Bronchial epithelial cell (primary cell): ENCODE measurements at places on chromosomes 4 and X.

GRCh38 chrX:124467202-124467601, 120.8 kb downstream of the SH2D1A start:
- DNase-seq: no peak

GRCh38 chrX:132169554-132169953, 41.7 kb upstream of the FRMD7 start:
- peak; percentile 29 for DNase-seq

DNA sequence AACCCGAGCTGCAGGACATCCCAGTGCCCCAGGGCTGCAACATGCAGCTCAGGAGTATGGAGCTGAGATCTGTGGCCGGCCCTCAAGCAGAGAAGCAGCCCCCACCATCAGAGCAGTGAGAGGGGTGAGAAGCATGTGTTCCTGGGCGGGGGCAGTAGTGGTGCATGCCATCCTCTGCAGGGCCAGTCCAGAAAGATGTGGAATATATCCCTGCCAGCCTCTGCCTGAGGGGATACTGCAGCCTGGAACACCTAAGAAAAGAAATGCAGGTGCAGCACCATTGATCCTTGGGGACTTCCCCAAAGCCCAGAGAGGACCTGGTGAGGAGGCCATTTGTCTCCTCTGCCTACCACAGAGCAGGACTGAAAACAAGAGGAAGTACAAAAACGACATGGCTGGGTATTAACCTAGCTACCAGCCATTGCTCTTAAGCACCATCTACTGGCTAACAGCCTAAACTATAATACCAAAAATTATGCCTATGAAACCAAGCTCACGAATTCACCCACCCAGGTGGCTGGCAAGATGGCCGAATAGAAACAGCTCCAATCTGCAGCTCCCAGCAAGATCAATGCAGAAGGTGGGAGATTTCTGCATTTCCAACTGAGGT, 158.8 kb downstream of the ADGRA3 start:
- DNase-seq: peak; percentile 33

DNA sequence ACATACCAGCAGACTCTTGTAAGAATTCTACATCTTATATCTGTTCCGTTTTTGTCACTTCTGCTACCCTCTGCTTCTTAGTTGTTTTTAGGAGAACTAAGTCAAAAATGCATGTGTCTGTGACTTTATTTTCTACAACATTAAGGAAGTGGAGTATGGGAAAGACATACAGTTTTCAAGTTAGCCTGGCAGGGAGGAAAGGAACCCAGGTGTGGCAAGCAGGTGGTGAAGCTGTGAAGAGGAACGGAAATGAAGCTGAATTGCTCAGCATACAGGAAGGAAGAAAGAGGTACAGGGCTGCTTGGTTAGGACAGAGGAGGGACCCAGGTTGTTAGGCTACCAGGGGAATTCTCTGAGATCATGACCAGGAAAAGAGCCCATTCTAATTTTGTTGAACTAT, 9.4 kb downstream of the GPRIN3 start:
- DNase-seq: no peak

GRCh38 chrX:45952030-45952429, 593.2 kb downstream of the ZNF674 start:
- DNase-seq: peak; percentile 7

DNA sequence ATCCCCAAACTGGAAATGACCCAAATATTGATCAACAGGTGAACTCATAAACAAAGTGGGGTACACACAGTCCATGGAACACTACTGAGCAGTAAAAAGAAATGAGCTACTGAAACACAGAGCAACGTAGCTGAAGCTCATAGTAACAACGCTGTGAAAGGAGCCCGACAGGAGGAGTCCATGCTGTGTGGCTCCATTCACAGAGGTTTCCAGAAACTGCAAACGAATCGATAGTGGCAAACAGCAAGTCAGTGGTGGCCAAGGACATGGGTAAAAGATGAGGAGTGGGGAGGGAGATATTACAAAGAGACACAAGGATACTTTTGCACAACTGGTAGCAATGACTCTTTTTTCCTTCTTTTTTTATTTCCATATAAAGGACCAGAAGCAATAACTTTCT, 90.4 kb downstream of the HAUS3 start:
- no peak for DNase-seq

- no peak for DNase-seq
Observed at GRCh38 chr4:117224256-117224655, 138.9 kb upstream of the TRAM1L1 start.

GRCh38 chrX:40130207-40130606, 32.4 kb upstream of the BCOR start:
- DNase-seq: peak; percentile 86

- DNase-seq: no peak
Observed at GRCh38 chr4:145540235-145540634, 58.6 kb downstream of the SMAD1 start.

DNA sequence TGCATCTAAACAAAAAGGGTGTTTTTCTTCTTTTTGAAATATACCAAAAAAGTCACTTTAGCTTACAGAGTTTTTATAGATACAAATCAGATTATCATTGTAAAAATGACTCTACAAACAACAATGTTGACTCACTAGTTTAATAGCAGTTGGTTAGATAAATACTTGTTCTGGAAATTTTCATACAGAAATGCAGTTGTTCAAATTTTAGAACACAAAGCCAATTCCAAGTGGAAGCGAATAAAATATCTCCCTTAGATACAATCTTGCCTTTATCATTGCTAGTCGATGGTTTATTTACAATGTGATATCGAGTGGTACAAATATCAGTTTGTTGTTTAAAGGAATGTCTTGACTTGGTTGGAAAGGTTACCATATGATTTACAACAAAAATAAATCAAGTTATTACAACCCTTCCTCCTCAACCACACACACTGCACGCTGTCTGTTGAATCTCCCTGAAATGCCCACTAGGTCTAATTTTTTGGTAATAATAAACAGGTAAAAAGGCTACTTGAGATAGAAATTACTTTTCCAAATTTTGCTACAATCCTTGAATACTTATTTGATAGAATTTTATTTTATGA, 114.8 kb downstream of the CDS1 start:
- no peak for DNase-seq

- DNase-seq: no peak
Observed at GRCh38 chrX:141214196-141214595, 28.1 kb downstream of the SPANXC start.

DNA sequence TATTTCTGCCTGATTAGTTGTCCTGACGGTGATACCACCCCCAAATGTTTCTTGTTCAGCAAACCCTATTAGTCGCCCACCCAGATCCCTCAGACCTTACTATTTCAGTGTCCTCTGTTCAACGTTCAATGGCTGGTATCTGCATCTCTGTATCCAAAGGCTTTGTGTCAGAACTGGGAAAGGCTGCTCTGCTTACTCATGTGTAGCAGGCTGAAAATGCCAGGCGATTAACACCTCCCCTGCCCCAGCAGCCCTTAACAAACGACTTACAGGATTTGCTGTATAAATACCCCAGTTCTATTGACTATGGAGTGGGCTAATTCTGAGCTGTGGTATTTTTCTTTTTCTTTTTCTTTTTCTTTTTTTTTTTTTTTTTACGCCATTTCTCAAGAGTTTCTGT, 415.0 kb downstream of the ZNF674 start:
- no peak for DNase-seq

DNA sequence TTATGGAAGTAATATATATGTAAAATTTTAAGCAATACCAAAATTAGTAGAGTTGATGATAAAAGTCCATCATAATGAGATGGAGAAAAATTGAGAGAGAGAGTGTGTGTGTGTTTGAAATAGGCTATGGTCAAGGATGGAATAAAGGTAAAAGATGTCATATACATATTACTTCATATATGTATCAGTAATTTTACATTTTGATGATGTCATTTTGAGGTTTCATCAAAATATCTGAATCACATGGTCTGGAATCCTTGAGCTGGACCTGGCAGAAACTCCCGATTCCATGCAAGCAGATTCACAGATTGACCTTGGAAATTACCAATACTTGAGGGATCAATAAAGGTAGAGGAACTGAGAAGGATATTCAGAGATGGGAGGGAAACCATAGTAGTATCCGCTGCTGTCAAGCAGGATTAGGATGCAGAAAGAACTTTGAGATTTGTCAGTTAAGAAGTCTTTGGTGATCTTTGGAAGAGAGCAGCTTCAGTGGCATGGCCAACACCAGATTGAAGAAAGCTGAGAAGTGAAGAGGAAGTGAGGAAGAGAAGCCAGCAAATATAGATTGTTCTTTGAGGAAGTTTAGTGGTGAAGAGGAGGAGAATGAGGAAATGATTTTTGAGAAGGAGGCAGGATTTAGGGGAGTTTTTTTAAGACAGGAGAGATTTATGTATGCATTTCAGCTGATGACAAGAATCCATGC, 21.5 kb downstream of the DNAAF6 start:
- DNase-seq: no peak

- no peak for DNase-seq
Observed at GRCh38 chr4:80229128-80229527, 31.8 kb downstream of the PRDM8 start.

DNA sequence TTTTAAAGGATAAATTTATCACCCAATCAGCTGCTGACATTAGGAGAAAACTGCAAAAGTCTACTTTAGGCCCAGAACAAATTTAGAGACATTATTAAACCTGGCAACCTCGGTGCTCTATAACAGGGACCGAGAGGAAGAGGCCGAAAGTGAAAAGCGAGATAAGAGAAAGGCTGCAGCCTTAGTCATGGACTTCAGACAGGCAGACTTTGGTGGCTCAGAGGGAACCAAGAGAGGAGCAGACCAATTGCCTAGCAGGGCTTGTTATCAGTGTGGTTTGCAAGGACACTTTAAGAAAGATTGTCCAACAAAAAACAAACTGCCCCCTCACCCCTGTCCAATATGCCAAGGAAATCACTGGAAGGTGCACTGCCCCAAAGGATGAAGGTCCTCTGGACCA, 12.8 kb upstream of the UGT2B10 start:
- DNase-seq: no peak

GRCh38 chr4:79404666-79405065, 3.4 kb downstream of the GK2 start:
- DNase-seq: no peak

DNA sequence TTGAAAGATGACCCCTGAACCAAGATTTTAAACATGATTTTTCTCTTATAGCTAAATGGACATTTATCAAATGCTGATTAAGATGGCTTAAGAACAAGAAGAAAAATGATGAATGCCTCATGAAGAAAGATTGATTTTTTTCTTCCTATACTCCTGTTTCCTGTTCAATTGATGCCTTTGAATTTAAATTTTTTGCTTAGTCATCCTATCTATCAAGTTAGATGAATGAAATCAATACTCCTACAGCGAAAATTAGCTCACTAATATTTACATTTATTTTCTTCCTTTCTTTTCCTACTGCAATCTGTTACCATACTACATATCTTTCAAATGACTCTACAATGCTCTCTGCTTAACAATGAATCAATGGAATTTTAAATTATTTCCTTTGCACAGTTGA, 773.6 kb upstream of the DIAPH2 start:
- no peak for DNase-seq

- no peak for DNase-seq
Observed at GRCh38 chr4:37745946-37746345, 59.8 kb upstream of the RELL1 start.

DNA sequence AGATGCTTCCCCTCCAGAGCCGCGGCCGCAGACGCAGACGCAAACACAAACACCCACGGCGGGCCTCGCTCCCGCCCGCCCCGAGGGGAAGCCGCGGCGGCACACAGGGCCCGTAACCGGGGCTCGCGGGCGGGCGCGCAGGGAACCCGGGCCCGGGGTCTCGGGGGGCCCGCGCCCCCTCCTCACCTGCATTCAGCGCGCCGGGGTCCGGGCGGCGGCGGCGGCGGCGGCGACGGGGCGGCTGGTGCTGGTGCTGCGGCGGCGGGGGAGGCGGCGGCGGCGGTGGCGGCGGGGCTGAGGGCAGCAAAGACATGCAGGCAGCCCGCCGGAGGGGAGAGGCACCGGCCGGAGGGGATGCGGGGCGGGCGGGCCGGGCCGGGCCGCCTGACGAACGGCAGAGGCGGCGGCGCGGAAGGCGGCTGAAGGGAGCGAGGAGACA, 255 bp upstream of the CNOT6L start:
- no peak for DNase-seq

- no peak for DNase-seq
Observed at GRCh38 chrX:74242484-74243138, 61.4 kb upstream of the ZCCHC13 start.

GRCh38 chrX:88613338-88613737, 133.7 kb upstream of the CPXCR1 start:
- no peak for DNase-seq
